ENCODE measurements at places on chromosomes 2 and 18. TPM values are rescaled to one million over a fixed set of nuclear protein-coding genes. Genes with fewer than 3 reads are reported as not detected.

DNA sequence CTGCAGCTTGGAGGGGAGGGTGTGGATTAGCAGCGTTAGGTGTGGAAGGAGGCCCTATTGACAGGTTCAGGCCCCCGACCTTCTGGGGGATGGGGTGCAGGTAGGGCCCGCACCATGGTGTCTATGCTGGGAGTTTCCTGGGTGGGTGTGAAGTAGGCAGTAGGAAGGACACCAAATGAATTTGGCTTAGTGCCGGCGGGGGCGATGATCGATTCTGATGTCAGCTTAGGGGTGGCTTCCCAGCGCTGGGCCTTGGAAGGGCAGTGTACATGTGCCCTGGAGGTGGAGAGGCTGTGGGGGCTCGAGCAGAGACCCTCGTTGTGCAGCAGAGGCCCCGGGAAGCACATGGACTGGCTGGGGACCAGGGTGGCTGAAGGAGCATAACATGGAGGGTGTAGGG is 21.6 kb downstream of the DCDC2C start:
- DNase-seq = no peak

- DNase-seq = no peak
Observed at GRCh38 chr18:53991805-53992204, 232.7 kb downstream of the MBD2 start.

- peak; percentile 56 for DNase-seq
Observed at GRCh38 chr2:223459328-223459939, 142.7 kb downstream of the SCG2 start.

- no peak for DNase-seq
Observed at GRCh38 chr18:70046207-70046606, 98.5 kb upstream of the CD226 start.

GRCh38 chr2:167551416-167551815 is 663.1 kb downstream of the XIRP2 start:
- DNase-seq = no peak

GRCh38 chr2:37653093-37653492 is 18.3 kb downstream of the CDC42EP3 start:
- DNase-seq = no peak

DNA sequence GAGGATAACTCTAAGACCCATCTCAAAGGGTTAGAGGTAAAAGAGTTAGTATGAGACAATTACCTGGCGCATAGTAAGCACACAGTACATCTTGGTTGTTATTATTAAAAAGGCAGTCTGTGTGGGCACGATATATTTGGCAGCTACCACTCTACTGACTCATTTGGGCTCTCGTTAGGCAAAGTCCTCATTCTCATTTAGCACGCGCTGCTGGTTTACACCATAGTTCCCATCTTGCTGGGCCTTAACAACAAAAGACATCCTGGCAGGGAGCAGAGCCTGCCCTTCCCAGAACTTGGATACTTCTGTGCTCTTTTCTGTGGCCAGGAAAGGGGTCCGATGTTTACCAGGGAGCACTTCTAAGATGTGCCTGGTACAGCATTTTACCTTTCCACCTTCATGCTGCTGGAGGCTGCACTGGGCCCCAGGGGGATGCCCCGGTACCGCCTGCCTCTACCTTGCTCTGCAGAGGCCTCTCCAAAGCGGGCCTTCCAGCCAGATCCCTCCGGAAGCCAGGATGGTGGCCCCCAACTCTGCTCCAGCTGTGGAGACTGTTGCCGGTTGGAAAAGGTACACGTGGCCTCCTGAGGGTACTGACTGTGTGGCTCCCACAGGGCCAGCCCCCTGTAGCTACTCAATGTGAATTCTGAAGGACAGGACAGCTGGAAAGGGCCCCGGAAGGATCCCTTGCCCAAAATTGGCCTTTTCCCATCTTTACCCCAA is 15.0 kb downstream of the GLI2 start:
- DNase-seq = no peak

DNA sequence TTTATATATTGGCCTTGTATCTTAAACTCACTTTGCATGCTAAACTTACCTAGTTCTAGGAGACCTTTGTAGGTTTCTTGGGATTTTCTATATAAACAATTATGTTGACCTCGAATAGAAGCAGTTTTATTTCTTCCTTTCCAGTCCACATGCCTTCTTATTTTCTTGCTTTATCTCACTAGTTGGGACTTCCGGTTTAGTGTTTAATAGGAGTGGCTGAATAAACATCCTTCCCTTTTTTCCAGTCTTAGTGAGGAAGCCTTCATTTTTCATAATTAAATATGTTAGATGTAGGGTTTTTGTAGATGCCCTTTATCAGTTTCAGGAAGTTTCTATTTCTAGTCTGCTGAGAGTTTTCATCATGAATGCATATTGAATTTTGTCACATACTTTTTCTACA is 347.3 kb upstream of the HNRNPA3 start:
- DNase-seq = no peak

- no peak for DNase-seq
Observed at GRCh38 chr18:79572848-79573451, 106.7 kb upstream of the CTDP1 start.

GRCh38 chr2:99651930-99652670 is 162.3 kb upstream of the REV1 start:
- DNase-seq = peak; percentile 6

DNA sequence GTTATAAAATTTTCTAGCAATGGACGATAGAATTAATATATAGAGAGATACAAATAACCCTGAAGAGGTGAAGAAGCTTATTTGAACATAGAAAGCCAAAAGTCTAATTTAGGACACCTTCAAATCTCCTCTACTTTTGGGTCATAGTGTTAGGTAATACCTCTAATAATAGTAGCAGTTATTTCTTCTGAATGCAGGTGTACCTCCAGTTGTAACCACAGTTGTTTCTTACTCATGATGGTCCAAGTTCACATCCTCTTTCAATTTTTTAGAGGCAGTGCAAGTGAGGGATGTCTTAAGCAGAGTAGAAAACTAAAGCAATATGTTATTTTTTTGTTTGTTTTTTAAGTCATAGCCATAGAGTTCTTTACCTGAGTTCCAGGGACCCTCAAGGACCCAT is 429.5 kb downstream of the CCDC85A start:
- DNase-seq = no peak

DNA sequence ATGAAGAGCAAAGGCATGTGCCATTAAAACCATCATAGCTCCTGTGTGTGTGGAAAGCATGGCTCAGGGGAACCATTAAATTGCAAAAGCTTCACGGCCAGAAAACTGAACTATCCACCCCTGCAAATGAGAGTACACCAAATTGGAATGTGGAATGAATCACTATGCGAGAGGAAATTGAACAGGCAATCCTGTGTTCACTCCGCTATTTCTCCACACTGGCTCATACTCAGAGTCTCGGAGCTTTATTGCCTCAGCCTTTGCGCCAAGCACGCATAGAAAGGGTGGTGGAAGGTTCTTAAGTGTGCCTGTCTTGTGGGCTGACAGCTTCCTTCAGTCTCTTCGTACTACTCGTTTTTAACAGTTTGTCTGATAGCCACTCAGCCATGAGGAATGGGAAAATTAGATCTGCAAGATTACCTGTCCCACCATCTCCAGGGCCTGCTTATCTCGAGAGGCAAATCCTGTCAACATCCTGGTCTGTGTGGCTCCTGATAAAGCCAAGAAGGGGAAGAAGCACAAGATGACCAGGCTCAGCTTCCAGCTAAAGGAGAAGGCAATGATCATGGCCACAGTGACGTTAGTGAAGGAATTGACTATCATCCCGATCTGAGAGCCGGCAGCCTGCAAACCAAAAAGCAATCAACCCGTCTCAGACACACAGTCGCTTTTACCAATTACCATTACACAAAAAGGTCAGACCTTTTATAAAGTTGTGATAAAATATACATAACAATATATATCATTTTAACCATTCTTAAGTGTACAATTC is 34.9 kb downstream of the G6PC2 start:
- no peak for DNase-seq

- no peak for DNase-seq
Observed at GRCh38 chr2:190791347-190791975, 89.2 kb upstream of the GLS start.

- no peak for DNase-seq
Observed at GRCh38 chr18:75496151-75496550, 68.6 kb upstream of the SMIM21 start.

DNA sequence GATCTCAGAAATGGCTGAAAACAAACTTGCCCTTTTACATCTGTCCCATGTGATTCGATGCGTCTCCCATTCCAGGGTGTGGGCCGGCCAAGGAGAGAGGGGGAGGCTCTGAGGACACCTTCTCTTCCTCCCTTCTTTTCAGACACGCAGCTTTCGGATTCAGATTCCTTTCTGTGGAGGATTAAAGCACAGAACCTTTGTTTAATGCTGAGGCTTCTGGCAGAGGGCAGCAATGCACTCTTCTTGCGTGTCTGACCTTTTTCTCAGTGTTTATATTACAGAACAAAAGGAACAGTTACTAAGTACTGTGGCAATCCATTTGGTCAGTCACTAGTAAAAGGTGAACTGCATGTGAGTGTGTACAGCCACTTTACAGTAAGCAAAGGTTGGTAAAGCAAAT is 268.9 kb upstream of the CCDC68 start:
- peak; percentile 47 for DNase-seq

DNA sequence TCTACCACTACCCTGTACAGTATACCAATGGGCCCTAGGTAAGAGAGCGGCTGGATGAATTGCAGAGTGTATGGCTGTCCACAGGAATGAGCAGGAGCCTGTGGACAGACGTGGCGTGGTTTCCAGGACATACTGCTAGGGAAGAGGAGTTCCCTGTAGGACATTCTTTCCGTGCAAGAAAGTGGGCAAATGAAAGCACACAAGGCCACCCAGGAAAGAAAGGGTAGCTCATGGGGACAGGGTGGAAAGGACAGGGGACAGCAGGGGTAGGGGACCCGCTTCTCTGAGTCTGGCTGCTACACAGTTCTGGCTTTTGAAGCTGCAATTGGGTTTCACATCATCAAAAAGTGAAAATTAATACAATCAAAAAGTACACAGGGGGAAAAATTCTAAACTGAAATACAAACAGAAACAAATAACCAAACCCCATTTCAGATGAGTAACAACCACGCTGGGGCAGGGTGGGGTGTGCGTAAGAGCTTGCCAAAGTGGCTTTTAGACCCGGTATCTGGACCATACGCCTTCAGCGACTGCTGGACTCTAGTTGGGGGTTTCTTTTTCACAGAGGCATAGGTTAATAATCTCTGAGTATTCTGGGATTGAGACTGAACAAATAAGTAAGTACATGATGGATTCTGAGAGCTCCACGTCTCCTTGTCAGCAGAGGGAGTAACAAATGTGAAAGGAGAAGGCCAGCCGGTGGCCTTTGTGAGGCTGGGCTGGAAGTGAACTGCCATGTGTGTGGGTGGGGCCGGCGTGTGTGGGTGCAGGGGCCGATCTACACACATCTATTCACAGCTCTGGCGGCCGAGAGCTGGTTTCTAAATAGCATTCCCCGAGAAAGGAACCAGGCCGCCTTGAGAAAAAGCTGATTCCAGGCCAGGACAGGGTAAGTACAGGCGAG is 84.0 kb downstream of the HDAC4 start:
- no peak for DNase-seq

DNA sequence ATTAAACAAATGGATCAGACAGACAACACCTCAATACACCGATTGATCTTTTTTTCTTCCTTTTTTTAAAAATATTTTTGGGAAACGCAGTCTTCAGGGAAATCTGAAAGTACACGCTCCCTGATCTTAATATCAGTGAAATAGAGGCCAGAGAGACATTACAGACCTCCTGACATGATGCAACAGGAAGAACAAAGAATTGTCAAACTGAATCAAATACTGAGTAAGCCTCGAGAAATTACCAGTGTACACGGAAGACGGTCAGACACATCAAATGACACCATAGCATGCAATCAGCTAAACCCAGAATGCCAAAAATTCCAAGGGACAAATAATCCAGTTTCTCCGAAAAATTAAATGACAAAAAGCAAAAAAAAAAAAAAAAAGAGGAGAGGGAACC is 80.2 kb upstream of the NFU1 start:
- DNase-seq = no peak

Gene DSC3
- 0.52 TPM for polyA plus RNA-seq

Gene CNDP1
- polyA plus RNA-seq = not detected

Gene GREB1
- 12.2 TPM for polyA plus RNA-seq

Gene HRH4
- polyA plus RNA-seq = 0.07 TPM

Gene NETO1
- 13.0 TPM for polyA plus RNA-seq

Gene SNRNP27
- polyA plus RNA-seq = 133 TPM

Gene ARL4C
- 5.8 TPM for polyA plus RNA-seq

Gene SCYGR4
- not detected for polyA plus RNA-seq

Gene DES
- polyA plus RNA-seq = 1.0 TPM

Gene LMAN1
- 131 TPM for polyA plus RNA-seq

Gene CDK15
- polyA plus RNA-seq = 0.16 TPM

Gene CNTNAP5
- 0.50 TPM for polyA plus RNA-seq
